ENCODE measurements at places on chromosomes 2 and 18.

DNA sequence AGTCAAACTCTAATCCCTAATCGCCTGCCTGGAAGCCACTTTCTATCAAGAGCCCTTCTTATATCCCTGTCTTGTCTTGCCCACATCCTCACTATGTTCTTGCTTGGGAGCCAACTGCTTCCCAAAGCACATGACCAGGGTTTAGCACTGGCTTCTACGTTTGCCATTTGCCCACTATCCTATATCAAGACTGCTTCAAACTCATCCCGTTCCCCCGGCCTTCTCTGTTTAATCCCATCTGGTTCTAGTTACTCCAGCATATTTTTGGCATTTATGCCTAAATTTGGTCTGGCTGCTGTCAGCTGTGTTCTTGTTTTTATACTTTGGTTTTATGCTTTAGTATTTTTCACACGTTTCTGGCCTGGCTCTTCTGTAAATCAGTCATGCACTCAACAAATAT, 40.2 kb downstream of the POLR1A start:
- DNase-seq = no peak

DNA sequence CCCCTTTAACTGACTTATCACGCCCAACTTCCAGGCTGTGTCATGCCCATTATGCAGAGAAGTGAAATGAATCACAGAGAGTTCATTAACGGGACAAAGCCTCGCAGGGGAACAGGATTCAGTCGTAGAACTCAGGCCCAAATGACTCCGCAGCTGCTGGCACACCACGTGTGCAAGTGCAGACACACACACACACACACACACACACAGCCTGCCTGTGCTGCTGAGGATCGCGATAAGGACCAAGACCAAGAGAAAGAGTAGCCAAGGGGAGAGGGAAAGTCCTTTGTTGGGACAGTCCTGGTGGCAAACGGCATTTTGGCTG, 90.0 kb upstream of the TAF1B start:
- peak; percentile 29 for DNase-seq

DNA sequence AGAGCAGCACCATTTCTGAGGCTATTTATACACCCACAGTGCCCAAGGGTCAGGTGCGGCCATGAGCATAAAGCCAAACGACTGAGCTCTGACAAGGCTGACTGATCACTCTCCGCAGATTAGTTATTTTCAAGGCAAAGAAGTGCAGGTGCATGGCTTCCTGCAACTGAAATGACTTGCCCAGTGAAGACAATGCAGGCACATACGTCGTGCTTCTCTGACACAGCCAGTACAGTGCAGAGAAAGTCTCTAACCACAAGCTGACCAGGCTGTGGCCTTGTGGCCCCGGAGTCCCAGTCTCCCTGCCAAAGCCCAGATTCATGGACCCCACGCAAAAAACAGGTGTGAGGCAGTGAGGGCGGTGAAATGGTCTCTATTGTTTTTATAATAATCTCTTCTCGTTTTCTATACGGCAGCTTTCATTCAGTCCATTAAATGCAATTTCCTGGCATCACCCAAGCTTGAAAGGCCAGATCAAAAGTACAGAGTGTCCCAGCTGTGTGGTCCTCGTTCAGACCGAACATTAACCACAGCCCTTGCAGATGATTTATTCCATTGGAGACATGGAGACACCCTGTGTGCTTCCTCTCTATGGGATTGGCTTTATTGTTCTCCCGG, 447.0 kb upstream of the ID2 start:
- DNase-seq = no peak

DNA sequence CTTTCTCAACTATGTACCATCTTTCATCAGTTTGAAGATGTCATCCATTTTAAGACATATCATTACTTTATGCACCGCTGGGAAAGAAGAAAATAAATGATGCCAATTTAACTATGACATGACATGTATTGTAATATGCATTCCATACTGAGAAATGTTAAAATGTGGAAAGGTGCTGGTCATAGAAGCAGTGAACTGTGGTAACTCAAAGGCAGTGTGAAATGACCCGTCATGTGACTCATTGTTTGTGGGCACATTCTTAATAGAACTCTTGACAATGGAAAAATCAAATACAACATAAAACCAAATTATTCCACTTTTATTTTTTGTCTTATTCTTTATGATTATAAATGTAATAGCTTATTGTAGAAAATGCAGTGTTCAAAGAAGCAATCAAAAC, 455.0 kb upstream of the ST6GAL2 start:
- no peak for DNase-seq

DNA sequence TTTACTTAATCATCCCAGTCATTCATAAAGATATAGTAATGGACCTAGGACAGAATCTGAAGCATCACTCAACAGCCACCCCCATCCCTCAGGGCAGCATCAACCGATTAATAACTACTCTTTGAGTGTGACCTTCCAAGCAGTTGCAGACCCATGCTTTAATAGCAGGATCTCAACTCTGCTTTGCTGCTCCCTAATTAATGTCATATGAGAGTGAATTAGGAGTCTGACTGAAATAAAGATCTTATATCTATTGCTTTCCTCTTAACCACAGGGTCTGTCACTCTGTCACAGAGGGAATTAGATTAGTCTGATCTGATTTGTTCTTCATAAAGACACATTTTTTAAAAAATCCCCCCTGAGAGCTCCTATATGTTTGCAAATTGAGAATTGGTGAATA, 46.1 kb upstream of the LRP1B start:
- DNase-seq = no peak

- no peak for DNase-seq
These were observed 191.1 kb upstream of the ALKAL2 start for GRCh38 chr2:479031-479430.

DNA sequence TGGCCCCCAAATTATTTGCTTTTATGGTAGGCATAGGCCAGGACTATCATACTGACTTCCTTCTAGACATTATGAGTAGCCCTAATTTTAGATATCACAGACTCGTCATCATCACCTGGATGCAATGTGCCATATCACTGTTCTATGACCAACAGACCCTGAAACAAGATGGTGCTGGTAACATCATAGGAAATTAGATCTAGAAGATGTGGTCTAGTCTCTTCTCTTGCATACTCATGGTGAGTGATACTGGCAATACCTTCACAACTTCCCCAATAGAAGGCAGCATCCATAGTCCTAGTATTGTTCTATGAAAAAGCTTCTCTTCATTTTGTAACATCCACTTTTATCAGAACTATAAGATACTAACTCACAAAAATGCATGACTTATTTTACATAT, 116.3 kb upstream of the ITGA4 start:
- DNase-seq = no peak

- DNase-seq = no peak
These were observed 61.0 kb upstream of the SLC25A52 start for GRCh38 chr18:31821545-31822171.

- DNase-seq = no peak
These were observed 34.6 kb downstream of the TGFBRAP1 start for GRCh38 chr2:105294844-105295481.

DNA sequence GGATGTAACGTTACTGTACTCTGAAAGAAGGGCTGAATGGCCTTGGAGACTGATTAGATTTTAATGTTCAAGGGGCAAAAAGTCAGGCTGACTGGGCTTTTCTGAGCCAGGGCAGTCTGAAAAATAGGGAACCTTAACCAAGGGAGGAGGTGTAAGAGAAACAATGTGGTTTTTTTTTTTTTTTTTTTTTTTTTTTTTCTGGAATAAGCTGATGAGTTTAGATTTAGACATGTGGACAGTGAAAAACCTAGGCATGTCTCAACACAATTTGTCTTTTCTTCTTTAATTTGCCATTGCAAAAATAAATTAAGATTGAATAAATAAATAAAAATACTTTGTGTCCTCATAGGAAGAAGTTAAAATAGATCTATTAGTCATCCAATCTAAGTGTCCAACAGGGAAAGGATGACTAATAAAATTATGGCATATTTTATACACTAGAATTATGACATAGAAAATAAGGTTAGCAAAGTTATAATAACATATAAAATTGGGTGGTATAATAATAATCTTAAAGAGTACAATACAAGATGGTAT, 237.6 kb upstream of the TRIB2 start:
- no peak for DNase-seq

- DNase-seq = no peak
These were observed 137.4 kb downstream of the INSIG2 start for GRCh38 chr2:118225666-118226065.

GRCh38 chr18:69265656-69266055, 135.0 kb upstream of the DOK6 start:
- no peak for DNase-seq

GRCh38 chr2:95115418-95115817, 6.2 kb downstream of the MRPS5 start:
- DNase-seq = peak; percentile 44

All from stimulated activated CD8-positive, alpha-beta memory T cell treated with anti-CD3 and anti-CD28 coated beads, Interleukin-4, amount 100 ng/mL, for 24 hours (primary cell).